ENCODE measurements at places on chromosomes 7 and 10. TPM values are rescaled to one million over a fixed set of nuclear protein-coding genes. Genes with fewer than 3 reads are reported as not detected.
A peak's percentile ranks its signal among the peaks of the same experiment; 100 is the strongest.

GRCh38 chr10:119461923-119462322 lies 80.6 kb downstream of the RGS10 start:
- no peak for DNase-seq

- no peak for DNase-seq
These were observed 263.6 kb downstream of the PHTF2 start for GRCh38 chr7:78062214-78062613.

The PDK4 gene
- total RNA-seq: 0.41 TPM

DNA sequence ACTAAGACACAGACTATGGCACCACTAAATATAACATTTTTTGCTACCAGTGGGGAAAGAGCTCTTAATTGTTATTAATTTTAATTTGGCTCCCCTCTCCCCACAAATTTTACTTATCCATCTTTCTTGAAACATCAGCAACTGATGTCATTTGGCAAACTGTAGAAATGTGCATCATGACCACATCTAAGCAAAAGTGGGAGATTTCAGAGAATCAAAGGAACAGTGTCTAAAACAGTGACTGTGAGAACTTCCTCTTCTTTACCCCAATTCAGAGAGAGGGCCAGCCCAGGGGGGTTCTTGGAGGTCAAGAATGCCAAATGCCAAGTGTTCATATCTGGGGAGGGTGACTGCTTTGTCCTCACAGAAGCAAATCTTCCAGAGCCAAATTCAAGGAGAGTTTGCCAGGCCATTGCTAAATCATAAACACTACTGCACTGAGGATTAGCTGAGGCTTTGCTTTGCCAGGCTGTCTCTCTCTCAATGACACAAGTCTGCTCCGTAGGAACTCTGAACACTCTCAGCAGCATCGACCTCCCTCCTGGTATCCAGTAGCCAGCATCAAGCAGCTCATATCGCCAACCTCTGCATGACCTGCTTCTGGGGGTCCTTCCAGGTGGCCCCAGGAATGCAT lies 65.6 kb downstream of the ITIH5 start:
- no peak for DNase-seq

- DNase-seq: no peak
These were observed 22.7 kb downstream of the CUL1 start for GRCh38 chr7:148721390-148721789.

DNA sequence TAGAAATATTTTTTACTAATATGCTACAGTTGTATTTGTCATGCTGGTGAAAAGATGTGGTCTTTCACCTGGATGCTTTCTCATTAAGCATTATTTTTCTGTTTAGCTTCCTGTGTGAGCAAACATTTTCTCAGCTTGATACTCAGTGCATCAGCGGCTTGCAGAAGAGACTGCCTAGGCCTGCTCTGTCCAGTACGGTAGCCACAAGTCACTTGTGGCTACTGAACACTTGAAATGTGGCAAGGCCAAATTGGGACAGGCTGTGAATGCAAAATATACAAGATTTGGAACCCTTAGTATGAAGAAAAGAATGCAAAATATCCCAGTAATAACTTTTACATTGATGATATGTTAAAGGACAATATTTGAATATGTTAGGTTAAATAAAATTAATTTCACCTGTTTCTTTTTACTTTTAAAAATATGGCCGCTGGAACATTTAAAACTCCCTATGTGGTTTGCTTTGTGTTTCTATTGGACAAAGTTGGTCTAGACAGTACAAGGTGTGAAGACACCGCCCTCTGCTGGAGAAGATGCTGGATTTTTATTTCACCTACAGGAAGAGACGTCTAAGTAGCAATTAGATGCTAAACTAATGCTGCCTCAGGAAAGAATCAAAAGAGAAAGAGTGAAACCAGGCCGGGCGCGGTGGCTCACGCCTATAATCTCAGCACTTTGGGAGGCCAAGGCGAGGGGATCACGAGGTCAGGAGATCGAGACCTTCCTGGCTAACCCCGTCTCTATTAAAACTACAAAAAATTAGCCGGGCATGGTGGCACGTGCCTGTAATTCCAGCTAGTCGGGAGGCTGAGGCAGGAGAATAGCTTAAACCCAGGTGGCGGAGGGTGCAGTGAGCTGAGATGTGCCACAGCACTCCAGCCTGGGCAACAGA lies 5.3 kb downstream of the SRGN start:
- peak; percentile 70 for DNase-seq

- DNase-seq: peak; percentile 59
These were observed 864 bp downstream of the CDCA7L start for GRCh38 chr7:21944616-21945453.

The GTPBP10 gene
- total RNA-seq: 9.3 TPM
